AML-193 (cell line): ENCODE measurements at places on chromosomes 1 and 21.
A peak's percentile ranks its signal among the peaks of the same experiment; 100 is the strongest.

DNA sequence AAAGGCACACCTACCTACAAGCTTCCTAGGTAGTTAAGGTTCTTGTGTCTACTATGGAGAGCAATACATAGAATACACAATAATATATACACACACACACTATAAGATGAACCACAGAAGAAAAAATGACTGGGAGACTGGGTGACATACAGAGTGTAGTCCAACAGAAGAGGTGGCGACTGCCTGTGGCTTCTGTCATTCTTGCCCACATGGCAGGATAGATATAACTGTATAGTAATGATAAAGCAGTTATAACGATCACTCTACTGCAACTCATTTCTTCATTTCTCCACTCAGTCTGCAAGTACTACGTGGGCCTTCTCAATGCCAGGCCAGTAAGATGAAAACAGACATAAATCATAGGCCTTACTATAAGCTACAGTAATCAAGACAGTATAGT is 113.8 kb upstream of the EDN2 start:
- no peak for DNase-seq

DNA sequence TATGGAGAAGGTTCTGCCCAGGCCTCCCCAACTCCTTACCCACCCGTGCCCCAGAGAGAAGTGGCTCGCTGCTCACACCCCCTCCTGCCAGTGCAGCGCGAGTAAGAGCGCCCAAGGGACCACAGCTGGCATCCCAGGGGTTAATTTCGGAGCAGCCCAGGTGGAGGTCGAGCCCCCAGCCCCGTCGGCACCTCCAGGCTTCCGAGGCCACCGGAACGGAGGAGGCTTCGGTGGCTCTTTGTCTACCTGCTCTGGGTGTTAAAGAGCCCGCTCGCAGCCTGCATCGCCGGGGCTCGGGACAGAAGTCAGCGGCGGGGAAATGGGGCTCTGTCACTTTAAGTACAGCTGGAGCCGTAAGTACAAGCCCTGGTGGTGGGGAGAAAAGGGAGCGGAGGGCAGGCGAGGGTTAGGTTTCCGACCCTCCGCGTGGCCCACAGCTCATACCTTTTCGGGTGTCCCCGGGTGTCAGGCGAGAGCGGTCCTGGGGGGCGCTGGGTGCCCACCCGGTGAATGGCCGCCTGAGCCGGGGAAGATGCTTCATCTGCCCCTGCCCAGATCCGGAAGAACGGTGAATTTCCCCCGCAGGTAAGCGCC is 89.4 kb upstream of the IPO9 start:
- DNase-seq, result no peak

DNA sequence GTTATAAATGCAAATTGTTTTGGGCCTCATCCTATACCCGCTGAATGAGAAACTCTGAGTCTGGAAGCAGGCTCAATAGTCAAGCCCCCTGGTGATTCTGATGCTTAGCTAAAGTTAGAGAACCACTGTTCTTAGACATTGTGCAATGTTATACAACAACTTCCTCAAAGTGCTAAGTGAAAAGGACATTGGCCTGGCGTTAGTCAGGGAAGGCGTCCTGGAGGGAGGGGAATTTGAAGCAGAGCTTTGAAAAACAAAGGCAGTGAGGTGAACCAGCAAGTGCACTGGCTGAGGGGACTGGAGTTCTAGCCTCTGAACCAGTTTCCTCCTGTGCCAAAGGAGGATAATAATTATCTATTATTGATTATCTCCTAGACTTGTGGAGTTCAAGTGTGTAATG is 5.1 kb downstream of the CD1D start:
- peak; percentile 77 for DNase-seq

- no peak for DNase-seq
Measured at GRCh38 chr1:13830616-13831280, 130.8 kb downstream of the PRDM2 start.

DNA sequence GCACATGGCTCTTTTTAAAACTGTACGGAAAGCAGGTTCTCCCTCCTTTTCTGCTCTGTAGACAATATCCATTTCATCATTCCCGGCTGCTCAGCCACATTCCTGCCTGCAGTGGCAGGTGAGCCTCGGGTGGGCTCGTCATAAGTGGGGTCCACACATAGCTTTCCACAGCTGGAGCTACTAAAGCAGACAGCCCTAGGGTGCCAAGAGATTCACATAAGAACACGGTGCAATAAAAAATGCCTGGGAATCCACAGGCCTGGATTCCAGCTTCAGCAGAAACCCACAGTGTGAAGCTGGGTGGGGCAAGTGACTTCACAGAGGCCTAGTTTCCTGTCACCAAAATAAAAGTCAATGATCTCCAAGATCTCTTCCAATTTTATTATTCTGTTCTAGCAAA is 96.4 kb downstream of the MIS18A start:
- DNase-seq, result no peak

DNA sequence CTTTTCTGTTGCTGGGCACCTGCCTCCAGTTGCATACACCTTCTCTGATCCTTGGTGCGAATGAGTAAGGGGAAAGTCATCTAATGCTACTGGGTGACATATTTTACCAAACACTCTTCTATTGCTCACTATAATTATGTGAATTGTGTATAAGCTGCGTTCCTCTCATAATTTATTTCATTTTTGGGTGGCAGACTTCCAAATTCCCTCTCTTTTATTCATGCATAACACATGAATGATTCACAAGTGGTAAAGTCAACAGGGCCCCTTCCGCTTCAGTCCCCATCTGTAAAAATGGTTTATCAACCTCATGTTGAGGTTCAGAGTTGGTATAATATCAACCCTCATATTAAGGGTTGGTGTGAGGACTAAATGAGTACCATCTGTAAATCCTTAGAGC is 3.2 kb upstream of the QSOX1 start:
- DNase-seq, result no peak

DNA sequence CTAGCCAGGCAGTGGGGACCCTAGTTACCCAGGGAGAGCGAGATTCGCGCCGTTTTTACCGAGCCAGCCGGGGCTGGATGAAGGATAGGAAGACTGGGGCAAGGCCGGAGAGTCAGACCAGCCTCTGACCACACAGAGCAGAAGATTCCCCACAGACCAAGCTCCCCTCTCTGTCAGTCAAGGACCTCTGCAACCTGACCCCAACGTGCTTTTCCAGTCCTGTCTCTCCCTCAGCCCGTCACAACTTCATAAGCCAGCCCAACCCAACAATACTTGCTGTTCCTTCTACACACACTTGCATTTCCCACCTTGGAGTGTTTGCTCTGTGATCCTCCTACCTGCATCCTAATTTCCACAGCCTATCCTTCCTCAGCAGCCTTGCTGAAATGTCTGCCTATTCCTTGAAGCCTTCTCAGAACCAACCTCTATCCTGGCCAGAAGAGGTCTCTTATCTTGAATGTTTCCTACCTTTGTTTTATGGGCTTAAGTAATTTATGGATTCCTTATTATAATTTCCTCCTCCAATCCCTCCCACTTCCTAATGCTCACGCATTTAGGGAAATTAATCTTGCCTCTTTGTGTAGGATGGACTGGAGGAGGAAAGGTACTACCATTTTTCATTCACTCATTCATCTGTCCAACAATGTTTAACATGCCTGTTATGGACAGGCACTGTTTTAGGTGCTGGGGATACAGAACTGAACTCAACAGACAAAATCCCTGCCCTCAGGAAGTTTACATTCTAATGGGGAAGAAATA is at the start of gene GSTM3:
TSS of gene GSTM3 (minus strand) at position 424 of the 759 bp plus-strand sequence. CDS start 751 bp downstream, outside the sequence.
- no peak for DNase-seq

- DNase-seq, result no peak
Measured at GRCh38 chr1:150846473-150847146, 29.8 kb downstream of the ARNT start.

DNA sequence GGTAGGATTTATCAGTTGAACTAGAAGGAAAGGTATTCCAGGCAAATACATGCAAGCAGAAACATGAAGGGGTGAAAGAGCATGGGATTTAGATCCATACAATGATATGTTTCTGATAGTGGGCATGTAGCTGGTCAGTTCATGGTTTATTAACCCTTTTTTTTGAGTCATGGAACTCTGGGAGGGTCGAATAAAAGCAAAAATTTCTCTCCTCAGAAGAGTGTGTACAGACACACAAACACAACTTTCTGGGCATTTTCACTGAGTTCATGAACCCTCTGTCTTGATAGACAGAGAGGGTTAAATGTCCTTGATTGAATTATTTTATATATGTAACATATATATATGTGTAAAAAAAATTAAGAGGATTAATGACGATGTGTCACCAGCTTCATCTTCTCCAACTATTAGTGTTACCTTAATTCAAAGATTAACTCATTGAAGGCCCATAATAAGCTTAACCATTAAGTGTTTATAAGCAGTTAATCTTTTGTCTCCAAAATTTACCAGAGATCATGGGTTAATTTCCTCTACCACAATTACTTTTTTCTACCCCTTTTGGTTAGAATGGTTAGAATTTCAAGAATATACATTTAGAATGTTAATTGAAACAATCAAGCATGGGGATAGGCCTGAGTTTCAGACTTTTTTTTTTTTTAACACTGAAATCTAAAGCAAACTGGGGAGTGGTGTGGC is 4.6 kb downstream of the JUN start:
- no peak for DNase-seq

GRCh38 chr1:171256940-171257606 is 8.8 kb downstream of the FMO1 start:
- no peak for DNase-seq

GRCh38 chr1:247639381-247639981 is 34.1 kb downstream of the OR2G3 start:
- DNase-seq, result no peak

GRCh38 chr1:107692580-107693345 is 272.2 kb downstream of the VAV3 start:
- DNase-seq, result no peak

GRCh38 chr1:104726917-104727316 is 977.2 kb downstream of the AMY1C start:
- no peak for DNase-seq

GRCh38 chr1:24325587-24326449 is 6.7 kb downstream of the GRHL3 start:
- DNase-seq, result no peak

DNA sequence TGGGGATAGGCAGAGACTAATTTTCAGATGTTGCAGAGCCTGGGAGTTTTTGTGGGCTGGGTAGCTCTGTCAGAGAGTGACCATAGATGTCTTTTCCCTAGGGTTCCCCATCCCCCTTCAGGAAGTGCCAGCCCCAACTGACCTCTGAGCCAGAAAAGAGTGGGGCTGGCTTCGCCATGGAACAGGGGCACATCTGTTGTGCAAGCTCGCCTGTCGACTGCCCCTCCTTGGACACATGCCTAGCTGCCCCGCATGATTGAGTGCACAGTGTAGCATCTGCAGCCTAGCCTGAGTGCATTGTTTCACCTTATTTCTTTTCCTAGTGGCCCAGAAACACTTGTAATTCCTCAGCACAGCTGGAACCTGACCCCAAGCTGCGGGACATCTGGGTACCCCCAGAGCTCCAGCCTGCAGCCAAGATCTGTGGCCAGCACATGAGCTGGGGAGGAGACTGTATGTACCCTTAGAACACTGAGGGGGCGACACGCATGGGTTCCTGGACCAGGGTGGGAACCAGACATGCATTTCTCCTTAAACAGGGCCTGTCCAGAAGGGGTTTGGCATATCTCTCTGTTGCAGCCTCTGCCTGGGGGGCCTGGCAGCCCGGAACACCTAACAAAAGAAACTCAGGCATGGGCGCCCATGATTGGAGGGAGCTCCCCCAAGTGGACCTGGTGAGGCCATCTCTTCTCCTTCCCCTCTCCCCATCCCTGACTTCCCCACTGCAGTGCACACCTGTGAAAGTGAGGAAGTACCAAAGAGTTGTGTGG is 55.2 kb downstream of the SYT14 start:
- DNase-seq, result no peak

DNA sequence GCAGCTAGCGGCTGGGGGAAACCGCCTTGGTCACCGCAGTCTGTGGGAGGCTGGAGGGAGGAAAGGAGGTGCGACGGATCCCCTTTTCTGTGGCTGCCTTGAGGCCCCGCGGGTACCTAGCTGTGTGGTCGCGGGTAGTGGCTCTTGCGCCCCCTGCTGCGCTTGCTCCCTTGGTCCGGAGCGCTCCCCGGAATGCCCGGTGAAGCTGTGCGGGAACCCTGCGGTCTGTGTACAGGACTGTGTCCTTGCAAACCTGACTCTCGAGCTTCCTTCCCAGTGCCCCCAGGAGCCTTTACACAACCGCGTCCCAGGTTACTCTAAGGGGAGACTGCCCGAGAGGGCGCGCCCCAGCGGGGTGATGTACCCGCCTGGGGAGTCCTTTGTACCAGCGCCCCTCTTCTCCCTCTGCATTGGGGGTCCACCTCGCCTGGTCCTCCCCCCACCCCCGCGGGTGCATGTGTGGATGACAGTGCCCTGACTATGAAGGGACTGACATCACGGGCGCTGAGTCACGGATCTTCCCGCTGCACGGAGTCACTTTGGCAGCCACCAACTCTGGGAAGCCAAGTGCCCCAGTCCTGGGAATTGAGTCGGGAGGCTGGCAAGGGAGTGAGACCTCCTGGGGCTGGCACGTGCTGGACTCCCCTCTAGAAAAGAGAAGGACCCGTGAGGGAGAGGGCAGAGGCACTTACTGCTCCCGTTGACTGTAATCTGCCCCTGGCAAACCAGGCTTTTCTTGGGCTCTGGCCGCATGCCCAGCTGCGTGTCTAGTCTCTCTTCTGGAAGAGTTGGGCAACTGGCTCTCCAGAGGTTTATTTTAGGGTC is 816 bp downstream of the IL6R start:
- peak; percentile 50 for DNase-seq

DNA sequence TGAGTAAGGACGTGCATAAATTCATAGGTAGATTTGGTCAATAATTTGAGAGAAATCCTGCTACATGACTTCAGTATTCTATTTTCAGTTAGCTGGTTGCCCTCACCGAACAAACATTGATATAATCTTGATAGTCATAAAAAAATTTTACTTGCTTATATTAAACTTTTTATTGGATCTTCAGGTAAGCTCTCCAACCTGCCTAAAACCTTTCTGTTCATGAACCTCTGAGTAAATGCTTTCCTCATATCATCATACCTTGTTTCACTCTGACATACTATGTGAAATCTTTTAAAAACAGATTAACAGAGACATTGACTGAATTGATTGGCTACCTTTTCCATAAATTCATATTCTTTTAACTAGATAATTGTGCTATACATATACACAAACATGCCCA is 299.0 kb downstream of the NCAM2 start:
- DNase-seq, result no peak

- DNase-seq, result no peak
Measured at GRCh38 chr1:53086491-53087070, 24.6 kb downstream of the PODN start.

GRCh38 chr1:32487182-32487581 is 22.3 kb downstream of the ZBTB8B start:
- DNase-seq, result no peak

DNA sequence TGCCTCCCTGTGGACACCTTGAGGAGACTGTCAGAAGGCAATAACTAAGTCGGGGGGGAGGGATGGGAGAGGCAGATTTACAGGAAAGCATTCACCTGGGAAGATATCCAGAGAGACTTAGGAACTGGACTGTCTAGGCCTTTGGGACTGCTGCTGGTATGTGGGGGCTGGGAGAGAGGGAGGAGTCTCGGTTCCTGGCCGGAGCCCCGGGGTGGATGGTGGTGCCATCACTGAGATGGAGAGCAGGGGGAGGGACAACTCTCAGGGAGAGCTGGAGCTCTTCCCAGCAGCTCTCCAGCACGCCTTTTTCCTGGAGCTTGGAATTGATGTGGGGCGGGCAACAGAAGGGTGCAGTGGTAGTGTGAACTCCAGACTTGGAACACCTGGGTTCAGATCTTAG is 22.1 kb downstream of the PTPRF start:
- no peak for DNase-seq
